ENCODE measurements at places on chromosomes 4 and X.

DNA sequence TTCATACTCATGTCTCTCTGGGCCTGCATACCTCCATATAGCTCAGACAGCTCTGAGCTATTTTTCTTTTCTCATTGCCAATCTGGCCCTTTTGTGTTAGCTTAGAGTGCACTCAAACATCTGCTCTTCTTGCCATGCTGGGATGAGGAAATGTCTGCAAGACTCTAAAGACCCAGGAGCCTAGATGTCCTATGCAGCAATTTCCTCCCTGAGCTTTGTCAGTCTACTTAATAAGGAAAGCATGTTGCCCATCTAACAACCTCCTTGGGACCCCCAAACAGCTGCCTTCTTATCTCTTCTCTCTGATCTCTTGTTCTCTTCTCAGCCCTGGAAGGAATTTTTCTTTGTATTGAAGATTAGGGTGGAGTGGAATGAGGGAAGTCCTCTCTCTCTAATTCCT, 69.2 kb downstream of the UCHL1 start:
- no peak for DNase-seq

DNA sequence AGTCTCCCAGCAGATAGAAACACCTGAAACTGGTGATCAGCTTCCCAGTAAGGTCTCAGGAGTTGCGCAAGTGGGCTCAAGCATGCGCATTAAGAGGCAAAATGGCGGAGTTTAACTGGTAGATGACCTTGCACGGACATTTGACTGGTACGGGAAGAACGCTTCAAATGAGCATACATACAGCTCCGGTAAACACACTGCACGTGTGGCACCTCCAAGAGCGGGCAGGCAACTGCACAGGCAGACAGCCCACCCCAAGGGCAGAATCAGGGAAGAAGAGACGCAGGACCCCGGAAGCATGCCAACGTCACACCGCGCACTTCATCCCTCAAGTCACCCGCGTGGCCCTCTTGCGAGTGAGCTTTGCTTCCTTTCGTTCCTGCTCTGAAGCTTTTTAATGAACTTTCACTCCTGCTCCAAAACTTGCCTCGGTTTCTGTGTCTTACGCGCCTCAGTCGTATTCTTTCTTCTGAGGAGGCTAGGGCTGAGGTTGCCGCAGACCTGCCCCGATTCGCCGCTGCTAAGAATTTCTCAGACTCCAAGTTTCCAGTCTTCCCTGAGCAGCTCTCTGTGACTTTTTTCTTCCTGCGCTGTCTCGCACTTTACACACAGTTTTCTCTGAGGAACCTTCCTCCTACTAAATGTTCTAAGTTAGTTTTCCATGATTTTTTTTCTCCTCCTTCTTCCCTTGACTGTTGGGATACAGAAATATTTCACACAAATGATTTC, 180.7 kb upstream of the ZFP42 start:
- DNase-seq: no peak

GRCh38 chrX:24125028-24125612, 24.4 kb upstream of the ZFX start:
- DNase-seq: no peak

- DNase-seq: no peak
These were observed 6.6 kb downstream of the PLP1 start for GRCh38 chrX:103783196-103783595.

DNA sequence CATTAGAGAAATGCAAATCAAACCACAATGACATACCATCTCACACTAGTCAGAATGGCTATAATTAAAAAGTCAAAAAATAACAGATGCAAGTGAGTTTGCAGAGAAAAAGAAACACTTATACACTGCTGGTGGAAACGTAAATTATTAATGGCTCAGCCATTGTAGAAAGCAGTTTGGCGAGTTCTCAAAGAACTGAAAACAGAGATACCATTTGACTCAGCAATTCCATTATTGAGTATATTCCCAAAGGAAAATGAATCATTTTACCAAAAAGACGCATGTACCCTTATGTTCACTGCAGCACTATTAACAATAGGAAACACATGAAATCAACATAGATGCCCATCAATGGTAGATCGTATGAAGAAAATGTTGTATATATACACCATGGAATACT, 75.0 kb downstream of the NAA11 start:
- no peak for DNase-seq

DNA sequence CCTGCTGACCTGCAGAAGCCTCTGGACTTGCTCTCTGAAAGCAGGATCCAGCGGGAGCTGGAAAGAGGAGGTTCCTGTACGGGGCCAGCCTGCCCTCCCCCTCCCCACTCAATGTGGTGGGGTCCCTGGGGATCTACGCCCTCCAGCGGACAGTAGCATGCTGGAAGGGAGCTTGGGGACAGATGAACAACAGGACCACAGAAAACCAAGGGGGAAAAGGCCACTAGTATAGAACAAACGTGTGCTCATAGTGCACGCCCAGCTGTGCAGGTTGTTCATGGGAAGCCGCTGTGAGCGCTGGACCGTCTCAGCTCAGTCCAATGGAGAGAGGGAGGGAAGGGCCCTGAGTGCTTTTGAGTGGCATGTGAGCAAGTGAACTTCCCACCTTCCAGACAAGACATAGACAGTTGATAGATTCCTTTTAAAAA, 15.8 kb downstream of the HMX1 start:
- DNase-seq: no peak

DNA sequence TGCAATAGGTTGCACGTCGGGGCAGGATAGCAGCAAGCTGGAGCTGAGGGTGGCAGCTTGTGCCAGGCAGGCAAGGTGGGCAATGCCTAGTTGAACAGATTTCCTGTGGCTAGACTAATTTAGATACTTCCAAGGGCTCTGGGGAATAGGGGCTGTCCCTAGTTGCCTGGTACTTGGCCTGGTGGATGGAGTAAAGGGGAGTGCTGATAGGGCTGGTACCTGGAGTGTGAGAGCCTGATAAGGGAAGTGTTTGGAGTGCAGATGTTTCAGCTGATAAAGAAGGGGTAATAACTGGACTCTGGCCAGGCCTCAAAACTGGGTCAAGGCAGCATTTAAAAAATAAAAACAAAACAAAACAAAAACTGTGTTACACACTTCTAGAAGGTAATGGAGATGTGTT, 665.5 kb downstream of the CCSER1 start:
- no peak for DNase-seq

- DNase-seq: peak; percentile 23
These were observed 429 bp downstream of the NOCT start for GRCh38 chr4:139015948-139016471.

DNA sequence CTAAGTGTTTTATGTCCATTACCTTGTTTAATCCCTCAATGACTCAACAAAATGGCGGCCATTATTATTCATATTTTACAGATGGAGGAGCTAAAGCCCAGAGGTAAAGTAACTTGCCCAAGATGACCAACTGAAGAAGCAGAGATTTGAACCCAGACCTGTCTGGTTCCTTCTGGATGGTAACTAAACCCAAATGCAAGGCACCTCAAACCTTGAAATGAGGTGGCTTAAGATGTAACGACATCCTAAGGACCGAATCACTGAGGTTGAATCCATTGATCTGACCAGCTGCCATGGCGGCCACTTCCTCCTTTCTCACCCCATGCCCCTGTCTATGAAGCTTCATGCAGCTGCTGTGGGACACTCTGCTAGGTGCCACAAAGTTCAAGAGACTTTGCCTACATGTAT, 932 bp downstream of the TLR10 start:
- no peak for DNase-seq

DNA sequence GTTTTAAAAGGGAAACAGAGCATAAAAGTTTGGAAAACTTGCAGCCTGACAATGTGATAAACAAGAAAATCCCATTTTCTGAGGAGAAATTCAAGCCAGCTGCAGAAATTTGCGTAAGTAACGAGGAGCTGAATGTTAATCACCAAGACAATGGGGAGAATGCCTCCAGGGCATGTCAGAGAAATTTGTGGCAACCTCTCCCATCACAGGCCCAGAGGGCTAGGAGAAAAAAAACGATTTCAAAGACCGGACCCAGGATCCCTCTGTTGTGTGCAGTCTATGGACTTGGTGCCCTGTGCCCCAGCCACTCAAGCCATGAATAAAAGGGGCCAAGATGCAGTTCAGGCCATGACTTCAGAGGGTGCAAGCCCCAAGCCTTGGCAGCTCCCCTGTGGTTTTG, 355.4 kb upstream of the NDST3 start:
- no peak for DNase-seq

GRCh38 chrX:68829582-68830418, 979 bp downstream of the EFNB1 start:
- DNase-seq: no peak

- no peak for DNase-seq
These were observed 30.7 kb downstream of the HMX1 start for GRCh38 chr4:8840816-8841455.

- no peak for DNase-seq
These were observed 71.4 kb upstream of the PSAPL1 start for GRCh38 chr4:7506119-7506518.

DNA sequence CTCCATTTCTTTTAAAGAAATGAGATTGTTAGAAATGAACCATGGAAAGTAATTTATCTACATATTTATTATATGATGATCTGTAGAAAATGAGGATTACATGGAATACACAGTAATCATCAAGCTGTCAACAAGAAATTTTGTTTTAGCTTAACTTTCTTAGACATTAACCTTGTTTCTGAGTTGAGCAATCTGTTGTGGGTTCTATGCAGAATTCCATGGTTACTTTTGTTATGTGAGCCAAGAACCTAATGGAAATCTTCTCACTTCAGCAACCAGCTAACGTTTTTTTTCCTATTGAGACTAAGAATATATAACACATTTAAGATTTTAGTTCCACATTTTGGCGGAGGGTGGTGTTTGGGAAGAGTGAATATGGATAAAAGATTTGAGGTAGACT, 136.1 kb upstream of the SLC4A4 start:
- no peak for DNase-seq

DNA sequence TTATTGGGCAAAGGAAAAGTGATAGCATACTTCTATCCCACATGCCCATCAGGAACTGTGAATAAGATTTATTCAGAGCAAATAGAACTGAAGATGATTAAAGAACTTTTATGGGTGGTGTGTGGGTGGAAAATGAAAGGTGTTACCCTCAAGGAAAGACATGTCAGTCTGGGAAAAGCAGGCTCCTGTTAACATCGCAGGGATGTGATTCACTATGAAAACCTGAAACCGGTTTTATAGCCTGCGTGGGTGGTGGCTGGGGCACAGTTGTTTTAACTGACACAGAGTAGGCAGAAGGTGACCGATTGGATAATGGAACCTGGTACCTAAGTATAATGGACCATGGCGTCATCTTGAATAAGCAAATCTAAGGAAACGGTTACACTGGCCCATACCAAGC, 61.3 kb upstream of the CASK start:
- DNase-seq: no peak

GRCh38 chr4:184331268-184331995, 113.8 kb upstream of the ENPP6 start:
- no peak for DNase-seq

- no peak for DNase-seq
These were observed 274.5 kb downstream of the GPAT3 start for GRCh38 chr4:83810428-83810827.

GRCh38 chrX:4708970-4709760, 995.7 kb upstream of the PRKX start:
- DNase-seq: no peak

DNA sequence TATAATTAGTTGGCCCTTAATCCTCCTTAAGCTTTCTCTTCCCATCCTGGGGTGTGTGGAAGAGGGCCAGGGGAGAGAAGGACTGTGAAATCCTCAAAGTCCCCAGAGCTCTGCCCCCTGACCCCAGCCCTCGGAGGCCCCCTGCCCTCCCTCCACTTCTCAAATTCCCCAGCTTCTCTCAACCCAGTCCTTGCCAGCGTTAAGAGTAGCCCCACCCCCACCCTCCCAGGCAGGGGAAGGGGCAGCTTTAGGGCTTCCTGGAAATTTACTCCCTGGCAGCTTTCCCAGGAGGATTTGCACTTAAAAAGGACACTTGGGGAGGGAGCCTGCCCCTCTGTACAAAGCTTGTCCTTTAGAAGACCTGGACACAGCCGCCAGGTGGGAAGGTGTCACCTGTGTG, 11.8 kb upstream of the CD40LG start:
- no peak for DNase-seq

DNA sequence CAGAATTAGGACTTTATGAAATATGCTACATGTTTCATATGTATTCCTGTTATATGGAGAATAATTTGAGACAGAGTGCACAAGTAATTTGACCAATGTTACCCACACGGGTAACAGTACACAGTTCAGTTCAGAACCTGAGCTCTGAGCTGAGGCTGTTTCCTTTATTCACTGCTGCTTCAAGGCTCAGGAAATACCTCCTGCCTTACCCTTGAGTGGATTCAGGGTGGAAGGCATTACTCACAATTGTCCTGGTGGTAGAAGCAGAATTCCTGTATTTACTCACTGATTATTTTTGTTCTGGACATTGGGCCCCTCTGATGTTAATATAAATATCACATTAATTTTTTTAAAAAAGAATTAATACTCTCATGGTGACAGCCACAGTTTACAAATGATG, 73.5 kb upstream of the CAMK2D start:
- no peak for DNase-seq

- no peak for DNase-seq
These were observed 45.1 kb downstream of the IGFBP7 start for GRCh38 chr4:57064811-57065711.
